ENCODE measurements at places on chromosomes 2 and 18.

DNA sequence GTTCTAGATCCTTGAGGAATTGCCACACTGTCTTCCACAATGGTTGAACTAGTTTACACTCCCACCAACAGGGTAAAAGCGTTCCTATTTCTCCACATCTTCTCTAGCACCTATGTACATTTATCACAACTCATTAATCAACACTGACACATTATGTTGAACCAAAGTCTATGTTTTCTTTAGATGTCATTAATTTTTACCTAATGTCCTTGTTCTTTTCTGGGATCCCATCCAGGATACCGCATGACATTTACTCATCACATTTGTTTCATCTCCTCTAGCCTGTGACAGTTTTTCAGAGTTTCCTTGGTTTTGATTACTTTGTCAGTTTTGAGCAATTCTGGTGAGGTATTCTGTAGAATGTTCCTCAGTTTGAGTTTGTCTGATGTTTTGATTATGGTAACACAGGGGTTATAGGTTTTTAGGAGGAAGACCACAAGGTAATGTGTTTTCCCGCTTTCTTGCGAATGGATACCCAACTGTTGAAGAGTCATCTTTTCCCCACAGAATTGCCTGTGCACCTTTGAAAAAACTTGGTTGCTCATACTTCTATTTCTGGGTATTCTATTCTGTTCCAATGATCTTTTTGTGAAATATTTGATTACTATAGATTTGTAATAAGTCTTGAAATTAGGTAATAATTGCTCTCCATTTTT, 3.0 kb upstream of the UGT1A9 start:
- DNase-seq, result no peak

- DNase-seq, result peak; percentile 63
These were observed 41.6 kb downstream of the PKDCC start for GRCh38 chr2:42089340-42089925.

- DNase-seq, result no peak
These were observed 36.6 kb downstream of the UPP2 start for GRCh38 chr2:158138255-158138654.

DNA sequence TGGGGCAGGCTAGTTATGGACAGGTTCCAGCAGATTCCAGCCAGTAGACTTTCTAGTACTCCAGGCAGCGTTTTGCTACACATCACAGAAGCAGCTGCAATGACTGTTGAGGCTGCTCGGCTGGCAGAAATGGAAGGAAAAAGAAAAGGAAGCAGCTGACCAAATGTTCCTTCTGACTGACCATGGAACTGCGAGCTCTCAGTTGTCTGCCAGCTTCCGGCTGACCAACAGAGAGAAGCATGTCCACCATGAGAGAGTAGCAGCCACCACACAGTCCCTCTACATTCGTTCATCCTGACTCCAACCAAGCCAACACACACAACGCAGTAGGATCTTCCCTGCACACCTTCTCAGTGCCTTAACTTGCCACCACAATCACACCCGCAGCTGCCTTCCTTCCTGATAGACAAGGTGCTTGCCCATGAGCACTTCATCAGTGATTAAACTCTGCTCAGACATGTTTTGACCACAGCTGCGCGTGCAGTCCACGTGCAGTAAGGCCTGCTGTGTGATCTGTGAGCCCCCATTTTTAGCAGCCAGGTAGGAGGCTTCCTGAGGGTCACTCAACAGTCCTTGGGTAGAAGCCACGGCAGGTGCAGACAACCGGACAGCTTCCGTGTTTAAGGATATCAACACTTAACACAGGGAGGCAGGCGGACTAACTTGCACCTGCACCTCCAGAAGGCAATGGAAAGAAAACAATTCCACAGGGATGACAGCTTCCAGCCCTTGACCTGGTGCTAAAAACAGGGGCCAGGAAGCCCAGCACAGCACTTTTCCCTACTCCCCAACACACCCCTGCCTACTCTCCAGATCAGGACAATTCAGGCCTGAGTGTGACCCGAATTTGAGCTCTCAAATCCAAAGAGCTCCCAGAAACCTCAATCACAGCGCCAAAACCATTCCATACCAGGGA, 996 bp downstream of the TGFBRAP1 start:
- peak; percentile 10 for DNase-seq

- no peak for DNase-seq
These were observed 21.7 kb downstream of the BCL2 start for GRCh38 chr18:63297687-63298399.

GRCh38 chr2:68196120-68196716, 38.5 kb downstream of the PNO1 start:
- peak; percentile 46 for DNase-seq

- no peak for DNase-seq
These were observed 219.2 kb downstream of the SRBD1 start for GRCh38 chr2:45391866-45392265.

DNA sequence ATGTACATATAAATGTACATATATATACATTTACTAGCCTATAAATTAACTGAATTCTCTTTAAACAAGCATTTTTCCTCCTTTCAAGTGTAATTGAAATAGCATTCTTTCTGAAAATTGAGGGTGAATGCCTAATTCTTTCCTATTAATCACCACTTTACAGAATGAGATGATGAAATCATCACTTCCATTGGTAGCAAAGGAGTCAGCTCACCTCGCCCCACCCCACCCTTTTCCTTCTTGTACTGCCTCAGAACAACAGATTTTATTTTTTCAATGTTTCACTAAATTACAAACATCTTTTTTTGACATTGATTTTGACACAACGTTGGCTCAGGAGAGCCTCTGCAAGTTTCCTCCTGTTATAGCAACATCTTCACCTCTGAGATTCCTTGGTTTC, 181.9 kb upstream of the CDH7 start:
- DNase-seq, result no peak
